ENCODE measurements at places on chromosomes 11 and 22.

DNA sequence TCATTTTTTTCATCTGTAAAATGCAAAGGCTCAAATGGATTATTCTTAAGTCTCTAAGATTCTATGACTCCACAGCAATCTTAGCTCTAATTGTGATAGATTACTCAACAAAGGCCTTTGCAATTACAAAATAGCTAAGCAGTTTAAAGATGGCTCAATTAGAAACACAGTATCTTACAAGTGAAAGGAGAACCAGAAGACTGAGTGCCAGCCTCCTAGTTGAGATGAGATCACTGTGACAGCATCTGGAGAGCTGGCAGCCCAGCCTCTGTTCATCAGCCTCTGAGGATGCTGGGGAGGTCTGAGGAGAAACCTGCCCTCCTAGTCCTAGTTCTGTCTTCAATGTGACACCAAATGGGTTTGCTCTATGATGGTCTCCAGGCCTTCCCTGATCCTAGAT is 158.4 kb upstream of the NARS2 start:
- no peak for DNase-seq

DNA sequence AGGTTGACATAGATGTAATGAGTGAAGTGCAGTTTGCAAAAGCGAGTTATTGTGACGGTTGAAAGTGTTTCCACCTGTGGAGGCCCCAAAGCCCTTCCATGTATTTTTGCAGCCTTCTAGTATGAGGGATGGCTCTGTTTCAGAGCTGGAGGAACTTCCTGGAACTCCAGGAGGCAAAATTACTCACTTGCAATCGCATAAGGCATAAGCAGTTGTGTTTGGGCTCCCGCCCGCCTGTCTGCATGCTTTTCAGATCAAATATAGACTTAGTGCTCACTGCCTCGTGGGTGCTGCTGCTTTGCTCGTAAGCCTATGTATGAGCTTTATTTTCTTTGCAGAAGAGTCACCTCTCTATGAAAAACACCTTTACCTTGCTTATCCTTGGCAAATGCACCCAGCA is 146.8 kb upstream of the LARGE1 start:
- no peak for DNase-seq

GRCh38 chr11:68212421-68213134 is 518 bp downstream of the KMT5B start:
- peak; percentile 62 for DNase-seq

DNA sequence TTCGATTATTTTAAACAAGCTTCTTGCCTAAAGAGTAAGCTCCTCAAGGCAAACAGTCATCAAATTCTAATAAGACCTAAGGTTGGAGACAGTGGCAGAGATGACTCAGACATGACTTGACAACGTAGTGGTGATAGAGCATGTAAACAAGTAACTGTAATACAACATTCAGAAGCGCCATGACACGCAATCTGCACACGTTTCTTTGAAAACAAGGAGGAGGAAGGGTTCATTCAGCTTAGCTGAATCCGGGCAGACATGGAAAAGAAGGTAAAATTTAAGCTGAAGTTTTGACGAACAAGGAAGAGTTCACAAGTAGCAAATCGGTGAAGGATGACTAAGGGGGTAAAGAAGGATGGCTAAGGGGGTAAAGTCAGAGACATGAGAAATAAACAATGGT is 152.4 kb upstream of the ZC3H12C start:
- no peak for DNase-seq

Measured in activated gamma-delta T cell treated with Interleukin-2 at 50 U/mL for 16 hours (primary cell).